ENCODE measurements at places on chromosomes 4 and X. TPM values are rescaled to one million over a fixed set of nuclear protein-coding genes. Genes with fewer than 3 reads are reported as not detected.

GRCh38 chr4:21952549-21952948 lies 4.0 kb upstream of the KCNIP4 start:
- DNase-seq, result no peak

DNA sequence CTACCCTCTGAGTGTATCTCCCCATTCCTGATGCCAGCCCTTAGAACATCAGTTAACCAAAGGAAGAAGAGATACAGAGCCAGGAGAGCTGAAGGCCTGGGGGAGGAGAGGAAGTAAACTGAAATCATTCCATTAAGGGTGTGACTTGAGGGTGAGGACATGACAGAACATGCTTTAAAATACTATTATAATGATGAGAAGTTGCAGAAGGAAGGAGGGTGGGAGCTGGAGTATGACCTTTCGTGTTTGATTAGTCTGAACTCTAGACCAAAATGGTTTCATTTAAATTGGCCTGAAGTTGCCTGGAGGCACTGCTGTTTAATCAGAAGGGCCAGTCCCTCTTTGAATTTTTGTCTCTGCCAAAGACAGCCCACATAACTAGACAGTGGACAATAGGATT lies 11.4 kb downstream of the INTS6L start:
- DNase-seq, result no peak

DNA sequence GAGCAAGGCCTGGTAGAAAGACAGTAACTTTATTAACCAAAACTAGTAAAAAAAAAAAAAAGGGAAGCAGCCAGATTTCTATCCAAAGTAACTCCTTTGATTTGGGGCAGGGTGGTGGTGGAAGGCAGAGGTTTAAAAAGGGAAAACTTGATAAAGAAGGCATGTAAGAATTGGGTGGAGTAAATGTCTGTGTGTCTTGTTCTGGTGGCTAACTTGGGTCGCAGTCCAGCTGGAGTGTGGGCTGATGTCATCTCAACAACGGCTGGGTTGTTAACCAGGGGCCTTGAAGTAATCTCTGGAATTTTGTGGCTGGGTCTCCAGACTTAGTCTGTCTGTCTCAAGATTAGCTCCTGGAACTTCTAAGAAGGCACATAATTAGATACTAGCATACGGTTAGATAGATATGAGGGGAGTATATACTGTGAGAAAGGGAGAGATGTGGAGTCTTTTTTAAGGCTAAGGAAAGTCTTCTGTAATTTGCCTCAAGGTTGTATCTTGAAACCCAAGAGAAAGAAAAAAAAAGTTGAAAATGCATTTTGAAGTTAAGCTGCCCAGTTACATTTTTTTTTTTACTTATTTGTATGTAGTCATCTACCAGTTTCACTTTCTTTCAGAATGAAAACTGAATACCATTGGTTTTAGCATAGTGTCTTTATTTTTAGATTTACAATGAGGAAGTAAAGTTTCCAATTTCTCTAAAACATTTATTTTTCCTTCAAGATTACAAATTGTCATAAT lies 48.3 kb downstream of the MTHFD2L start:
- no peak for DNase-seq

DNA sequence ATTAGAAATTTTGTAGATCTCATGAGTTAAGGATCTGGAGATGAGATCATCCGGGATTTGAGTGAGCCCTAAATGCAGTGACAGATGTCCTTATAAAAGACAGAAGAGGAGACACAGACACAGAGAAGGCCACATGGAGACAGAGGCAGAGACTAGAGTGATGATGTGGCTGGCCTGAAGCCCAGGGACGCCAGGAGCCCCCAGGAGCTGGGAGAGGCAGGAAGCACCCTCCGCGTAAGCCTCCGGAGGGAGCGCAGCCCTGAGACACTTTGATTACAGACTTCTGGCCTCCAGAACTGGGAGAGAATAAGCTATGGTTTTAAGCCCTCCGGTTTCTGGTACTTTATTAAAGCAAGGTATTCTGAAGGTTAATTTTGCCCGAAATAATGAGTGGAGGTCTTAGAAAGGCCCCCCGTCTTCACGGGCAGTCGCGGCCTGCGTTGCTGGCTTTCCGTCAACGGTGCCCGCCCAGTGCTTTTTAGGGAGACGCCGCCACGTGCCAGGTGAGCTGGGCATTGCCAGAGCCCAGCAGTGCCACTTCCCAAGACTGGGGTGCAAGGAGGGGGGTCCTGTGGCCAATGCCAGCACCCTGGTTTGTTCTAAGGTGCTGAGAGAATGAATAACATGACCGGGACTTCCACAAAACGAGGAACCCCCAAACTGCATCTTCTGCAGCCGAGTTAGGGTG lies 8.1 kb downstream of the DHRSX start:
- DNase-seq, result no peak

GRCh38 chrX:72621163-72621562 lies 48.5 kb upstream of the HDAC8 start:
- no peak for DNase-seq

GRCh38 chr4:40325406-40326019 lies 9.6 kb upstream of the CHRNA9 start:
- no peak for DNase-seq

DNA sequence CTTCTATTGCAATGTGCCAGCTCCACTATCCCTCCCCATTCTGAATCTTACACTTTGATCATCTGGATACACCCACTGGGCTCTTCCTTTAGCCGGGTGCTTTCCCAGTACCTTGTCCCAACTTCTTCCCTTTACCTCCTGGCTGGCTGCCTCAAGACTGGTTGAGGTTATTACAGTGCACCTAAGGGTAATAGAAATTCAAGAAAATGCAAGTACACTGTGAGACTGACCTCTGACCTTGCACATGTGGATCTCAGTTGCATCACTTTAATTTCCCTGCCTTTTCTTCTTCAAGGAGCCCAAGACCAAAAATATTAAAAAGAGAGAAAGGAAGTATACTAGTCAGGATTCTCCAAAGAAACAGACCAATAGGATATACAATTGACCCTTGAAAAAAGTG lies 53.9 kb upstream of the NOCT start:
- DNase-seq, result no peak

DNA sequence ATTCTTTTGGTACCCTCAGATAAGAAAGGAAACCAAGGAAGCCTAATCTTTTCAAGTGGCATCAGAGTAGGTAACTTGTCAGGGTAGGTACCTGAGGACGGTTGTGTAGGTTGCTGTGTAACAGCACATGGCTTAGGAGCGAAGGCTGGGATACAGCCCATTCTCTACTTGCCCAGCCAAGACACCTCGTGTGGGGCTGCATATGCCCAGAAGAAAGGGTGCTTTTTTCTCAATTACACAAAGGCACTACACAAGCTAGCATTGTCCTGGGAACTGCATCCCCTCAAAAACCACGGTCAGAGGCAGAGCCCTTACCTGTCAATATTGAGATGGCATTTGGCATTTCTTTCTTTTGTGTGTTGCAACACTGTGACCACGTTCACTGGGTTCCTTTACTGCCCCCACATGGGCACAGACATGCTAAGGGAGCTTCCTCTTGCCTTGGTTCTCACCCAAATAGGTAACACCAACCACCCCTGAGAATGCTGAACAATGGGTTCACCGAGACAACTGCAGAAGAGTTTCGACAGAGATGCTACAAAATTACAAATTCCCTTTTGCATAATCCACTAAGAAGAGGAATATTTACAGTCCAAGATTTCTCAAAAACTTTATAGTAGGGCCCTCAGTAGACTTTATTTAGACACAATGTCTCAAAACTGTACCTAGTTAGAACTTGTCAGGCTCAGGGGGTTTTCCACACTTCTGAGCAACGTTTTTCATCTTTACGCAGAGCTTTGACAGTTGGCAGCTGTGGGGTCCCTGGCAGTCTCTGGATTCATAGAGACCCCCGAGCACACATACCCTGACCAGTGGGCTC lies 35.8 kb upstream of the TNIP3 start:
- DNase-seq, result no peak

Gene SMR3B
- not detected for total RNA-seq

Gene TAF1
- 44.9 TPM for total RNA-seq

Gene NR3C2
- 13.3 TPM for total RNA-seq

Gene PPARGC1A
- 13.8 TPM for total RNA-seq

Gene MAGED2
- 175 TPM for total RNA-seq

Gene MSX1
- 6.3 TPM for total RNA-seq

Gene CLDN34
- 0.66 TPM for total RNA-seq

Gene CXorf66
- not detected for total RNA-seq
